ENCODE measurements at places on chromosomes 1 and 21.

DNA sequence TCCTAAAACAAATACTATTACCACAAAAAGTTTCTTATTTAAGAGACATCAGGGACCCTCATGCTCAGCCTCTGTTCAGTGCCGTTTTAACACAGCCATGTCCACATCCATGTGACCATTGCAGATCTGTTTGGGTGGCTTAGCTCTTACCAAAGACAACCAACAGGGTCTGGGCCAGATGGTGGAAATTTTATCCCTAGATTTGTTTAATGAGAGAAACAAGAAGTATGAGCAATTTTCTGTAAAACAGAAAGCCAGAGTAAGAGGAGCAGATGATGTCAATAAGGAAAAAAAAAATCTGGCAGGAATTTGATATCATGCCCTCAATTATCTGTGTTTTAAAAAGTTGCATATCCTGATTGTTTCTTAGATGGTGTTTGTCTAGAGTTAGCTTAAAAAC lies 299.9 kb downstream of the TM2D1 start:
- DNase-seq = no peak

DNA sequence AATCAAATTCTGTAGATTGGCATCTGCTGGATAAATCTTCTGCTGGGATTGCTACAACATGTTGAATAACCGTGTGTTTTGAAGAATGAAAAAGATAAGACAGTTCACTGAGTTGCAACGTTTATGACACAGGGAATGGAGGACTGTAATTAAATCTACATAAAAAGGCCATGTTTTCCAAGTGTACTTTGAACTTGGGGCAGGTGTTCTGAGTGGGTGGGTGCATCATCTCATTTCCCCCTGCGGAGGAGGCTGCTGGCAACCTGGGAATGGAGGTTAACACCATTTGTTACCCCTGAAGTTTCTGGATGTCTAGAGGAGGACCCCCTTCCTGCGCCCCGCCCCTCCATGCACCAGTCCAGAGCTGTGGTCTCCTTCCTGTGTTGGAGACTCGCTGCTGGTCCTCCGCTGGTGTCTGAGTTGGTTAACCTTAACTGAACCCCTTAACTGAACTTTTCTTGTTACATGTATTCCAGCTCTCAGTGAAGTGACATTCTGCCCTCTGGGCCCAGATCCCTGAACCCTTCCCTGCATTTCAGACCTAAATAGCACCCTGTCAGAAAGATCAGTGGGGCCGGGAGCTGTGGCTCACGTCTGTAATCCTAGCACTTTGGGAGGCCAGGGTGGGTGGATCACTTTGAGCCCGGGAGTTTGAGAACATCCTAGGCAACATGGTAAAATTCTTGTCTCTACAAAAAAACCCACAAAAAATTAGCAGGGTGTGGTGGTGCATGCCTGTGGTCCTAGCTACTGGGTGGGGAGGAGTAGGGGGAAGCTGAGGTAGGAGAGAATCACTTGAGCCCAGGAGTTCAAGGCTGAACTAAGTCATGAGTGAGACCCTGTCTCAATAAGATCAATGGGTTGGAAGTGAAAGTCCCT lies 31.8 kb downstream of the UCK2 start:
- no peak for DNase-seq

DNA sequence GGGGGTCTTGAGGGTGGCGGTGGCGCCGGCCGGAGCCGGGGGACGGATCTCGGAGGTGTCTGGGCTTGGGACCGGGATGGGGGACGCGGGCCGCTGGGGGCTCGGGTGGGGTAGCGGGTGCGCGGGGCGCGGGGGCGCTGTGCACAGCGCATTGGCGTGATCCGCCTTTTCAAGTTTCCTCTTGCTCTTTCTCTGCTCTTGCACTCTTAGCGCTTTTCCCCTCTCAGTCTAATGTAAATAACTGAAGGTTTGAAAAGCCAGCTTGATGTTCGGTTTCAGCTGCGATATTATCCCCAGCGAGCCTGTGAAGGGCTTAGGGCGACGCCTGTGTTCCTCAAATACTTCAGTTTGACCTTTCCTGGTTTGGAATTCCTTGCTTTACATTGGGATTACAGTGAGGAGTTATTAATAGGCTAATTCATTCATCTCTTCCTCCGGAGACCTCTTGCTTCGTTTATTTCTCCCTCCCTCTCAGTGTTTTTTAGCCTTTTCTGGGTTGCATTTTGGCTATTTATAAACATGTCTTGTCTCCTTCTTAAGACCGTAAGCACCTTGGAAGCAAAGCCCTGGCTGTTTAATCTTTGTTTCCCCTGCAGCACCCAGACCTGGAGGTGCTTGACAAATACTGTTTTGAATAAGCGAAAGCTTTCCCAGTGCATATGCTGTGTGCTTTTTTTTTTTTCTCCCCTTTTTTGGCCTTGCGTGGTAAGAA lies 693 bp downstream of the RAB4A start:
- peak; percentile 64 for DNase-seq

DNA sequence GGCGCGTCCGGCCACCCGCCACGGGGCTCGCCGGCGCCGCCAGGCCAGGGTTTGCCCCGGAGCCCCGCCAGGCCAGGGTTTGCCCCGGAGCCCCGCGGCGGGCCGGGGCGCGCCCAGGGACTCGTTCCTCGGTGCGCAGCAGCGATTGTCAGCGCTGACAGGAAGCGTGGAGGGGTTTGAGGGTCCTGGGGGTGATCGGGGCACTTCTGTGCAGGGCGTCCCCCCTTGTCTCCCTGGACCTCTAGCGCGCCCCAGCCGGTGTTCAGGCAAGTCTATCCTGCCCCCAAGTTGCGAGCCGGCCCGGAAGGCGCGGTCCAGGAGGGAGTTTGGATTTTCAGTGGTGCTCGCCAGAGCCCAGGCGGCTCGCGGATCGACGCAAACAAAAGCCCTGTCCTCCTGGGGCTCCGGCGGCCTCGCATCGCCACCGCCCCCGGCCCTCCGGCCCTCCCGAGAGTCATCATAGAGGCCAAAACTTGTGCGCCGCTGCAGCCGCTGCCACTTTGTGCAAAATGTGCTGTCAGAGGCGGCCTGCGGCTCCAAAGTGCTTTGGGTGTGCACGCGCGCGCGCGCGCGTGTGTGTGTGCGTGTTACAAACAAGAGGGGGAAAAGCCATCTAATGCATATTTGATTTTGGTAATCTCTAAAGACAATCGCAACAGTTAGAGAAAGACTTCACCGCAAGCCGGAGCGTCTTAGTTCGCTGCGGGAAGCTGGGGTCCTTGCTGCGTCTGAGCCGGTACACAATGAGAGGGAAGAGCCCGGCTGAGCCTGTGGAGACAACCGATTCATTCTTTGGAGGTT lies 1.0 kb downstream of the ROR1 start:
- DNase-seq = no peak

GRCh38 chr1:59878370-59878769 lies 48.2 kb downstream of the CYP2J2 start:
- DNase-seq = no peak

GRCh38 chr1:157539568-157539967 lies 12.7 kb downstream of the FCRL5 start:
- DNase-seq = no peak

GRCh38 chr1:207470927-207471326 lies 16.8 kb downstream of the CR2 start:
- peak; percentile 64 for DNase-seq

- DNase-seq = no peak
Observed at GRCh38 chr1:221286399-221286798, 407.2 kb downstream of the HLX start.

- DNase-seq = no peak
Observed at GRCh38 chr1:53180951-53181350, 15.7 kb upstream of the CPT2 start.

GRCh38 chr1:83717785-83718184 lies 281.1 kb downstream of the TTLL7 start:
- no peak for DNase-seq

DNA sequence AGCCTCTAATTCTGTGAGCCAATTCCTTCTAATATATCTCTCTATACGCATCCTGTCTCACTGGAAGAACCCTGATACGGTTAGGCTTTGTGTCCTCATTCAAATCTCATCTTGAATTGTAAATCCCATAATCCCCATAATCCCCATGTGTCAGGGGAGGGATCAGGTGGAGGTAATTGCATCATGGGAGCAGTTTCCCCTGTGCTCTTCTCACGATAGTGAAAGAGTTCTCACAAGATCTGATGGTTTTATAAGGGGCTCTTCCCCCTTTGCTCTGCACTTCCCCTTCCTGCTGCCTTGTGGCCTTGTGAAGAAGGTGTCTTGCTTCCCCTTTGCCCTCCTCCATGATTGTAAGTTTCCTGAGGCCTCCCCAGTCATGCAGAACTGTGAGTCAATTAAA lies 116.1 kb downstream of the MRPS6 start:
- DNase-seq = no peak

GRCh38 chr1:66893712-66894111 lies 30.9 kb downstream of the DNAI4 start:
- DNase-seq = no peak

GRCh38 chr1:33599516-33600115 lies 127.2 kb downstream of the ZSCAN20 start:
- no peak for DNase-seq

- no peak for DNase-seq
Observed at GRCh38 chr1:86933562-86934377, 19.3 kb downstream of the HS2ST1 start.

- no peak for DNase-seq
Observed at GRCh38 chr1:60034999-60035398, 38.6 kb downstream of the C1orf87 start.

DNA sequence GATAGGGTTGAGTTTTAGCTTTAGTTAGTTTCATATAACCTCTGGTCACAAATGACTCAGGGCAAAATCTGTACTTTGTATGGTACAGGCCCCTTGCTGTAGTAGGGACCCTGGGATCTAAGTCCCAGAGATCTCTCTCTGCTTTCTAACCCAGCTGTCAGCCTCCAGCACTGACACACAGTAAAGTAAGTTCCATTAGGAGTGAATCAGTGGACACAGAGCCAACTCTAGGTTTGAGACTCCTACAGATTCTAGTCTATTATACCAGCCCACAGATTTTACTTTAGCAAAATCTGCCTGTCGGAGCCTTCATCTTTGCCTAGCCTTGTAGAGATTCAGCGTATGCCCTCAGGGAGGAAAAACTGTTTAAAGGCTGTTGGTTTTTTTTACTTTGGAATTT lies 52.5 kb downstream of the ANGPTL1 start:
- no peak for DNase-seq

DNA sequence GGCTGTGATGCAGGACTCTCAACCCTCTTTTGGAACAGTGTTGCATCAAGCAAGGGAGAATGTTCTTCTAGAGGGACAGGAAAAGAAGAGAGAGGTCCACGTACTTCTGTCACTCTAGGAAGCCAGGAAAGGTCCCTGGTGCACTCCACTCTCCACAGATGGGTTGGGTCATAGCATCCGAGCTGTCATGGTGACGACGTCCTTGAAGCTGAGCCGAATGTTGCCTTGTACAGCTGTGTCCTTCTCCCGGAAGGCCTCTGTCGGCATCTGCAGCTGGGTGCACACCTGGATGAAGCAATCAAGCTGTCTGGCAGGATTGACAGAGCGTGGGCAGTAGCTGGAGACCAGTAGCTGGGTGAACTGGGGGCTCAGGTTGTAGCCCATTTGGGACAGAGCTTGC lies 12.5 kb downstream of the MDM4 start:
- no peak for DNase-seq

GRCh38 chr1:63936801-63937200 lies 163.0 kb downstream of the ROR1 start:
- no peak for DNase-seq

GRCh38 chr1:226679853-226680516 lies 59.1 kb downstream of the ITPKB start:
- DNase-seq = peak; percentile 63

DNA sequence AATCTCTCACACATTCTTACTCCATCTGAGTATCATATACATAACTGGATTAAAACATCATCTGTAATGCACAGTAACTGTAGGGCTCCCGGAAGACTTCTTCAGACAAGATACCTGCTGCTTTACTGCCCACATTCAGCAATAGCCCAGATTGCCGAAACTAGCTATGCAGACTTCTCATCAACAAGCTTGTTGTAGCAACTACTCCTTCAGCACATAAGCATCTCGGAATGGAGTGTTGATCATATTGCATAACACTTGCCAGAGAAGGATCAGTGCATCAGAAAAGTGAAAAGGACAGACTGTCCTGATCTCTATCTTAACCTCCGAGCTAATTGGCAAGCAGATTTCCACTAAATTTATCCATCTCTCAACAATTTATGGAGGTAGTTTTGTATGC lies 354.6 kb upstream of the C1orf87 start:
- no peak for DNase-seq

- DNase-seq = peak; percentile 11
Observed at GRCh38 chr1:20212685-20213331, 26.5 kb upstream of the PLA2G2C start.

DNA sequence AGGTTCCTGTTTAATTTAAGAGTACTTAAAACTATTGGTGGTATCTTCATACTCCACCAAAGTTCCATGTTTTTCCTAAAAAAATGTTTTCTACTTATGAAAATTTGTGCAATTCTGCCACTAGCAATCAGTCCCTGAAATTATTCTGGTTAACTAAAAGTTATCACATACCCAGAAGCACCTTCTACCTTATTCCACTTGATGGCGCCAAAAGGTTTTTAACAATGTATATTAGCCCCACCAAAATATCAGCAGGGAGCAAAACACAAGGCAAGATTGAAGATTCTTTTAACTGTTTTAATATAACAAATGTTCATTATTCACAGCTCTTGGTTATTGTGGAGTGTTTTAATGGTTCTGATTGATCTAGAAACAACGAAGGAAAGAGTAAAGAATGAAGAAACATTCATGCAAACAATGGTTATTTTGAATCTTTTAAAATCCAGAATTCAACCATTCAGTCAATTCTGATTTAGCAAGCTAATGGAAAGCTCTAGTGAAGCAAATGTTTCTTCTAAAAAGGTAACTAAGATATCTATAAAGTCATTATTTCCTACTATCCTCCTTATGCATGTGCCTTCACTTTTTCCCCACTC lies 67.2 kb downstream of the TTLL7 start:
- DNase-seq = no peak

GRCh38 chr21:33033094-33033951 lies 7.6 kb downstream of the OLIG2 start:
- DNase-seq = no peak

DNA sequence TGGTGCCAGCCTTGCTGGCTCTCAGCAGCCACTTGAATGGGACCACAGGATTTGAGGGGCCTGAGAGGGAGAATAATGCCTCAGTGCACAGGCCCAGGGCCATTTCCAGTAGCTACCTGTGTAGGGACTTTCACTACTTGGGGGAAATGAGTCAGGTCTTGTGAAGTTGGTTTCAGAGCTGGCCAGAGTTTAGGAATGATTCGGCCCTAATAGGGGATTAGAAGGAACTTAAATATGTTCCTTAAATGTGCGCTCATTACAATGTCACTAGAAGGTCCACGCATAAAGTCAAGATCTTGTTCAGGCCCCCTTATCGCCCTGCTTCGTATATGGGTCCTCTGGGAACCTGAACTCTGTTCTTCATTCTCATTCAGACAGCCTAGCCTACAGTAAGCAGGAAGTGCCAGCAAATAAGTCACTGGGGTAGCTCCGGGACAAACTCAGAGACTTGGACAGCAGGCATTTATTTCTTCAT lies 5.6 kb upstream of the AKR1A1 start:
- DNase-seq = no peak

GRCh38 chr1:21317035-21317689 lies 26.9 kb upstream of the ECE1 start:
- DNase-seq = no peak

GRCh38 chr1:167555971-167556714 lies 2.6 kb upstream of the CREG1 start:
- DNase-seq = peak; percentile 70

Measured in CD4-positive, alpha-beta T cell (primary cell).